ENCODE measurements at places on chromosomes 2 and 18.

DNA sequence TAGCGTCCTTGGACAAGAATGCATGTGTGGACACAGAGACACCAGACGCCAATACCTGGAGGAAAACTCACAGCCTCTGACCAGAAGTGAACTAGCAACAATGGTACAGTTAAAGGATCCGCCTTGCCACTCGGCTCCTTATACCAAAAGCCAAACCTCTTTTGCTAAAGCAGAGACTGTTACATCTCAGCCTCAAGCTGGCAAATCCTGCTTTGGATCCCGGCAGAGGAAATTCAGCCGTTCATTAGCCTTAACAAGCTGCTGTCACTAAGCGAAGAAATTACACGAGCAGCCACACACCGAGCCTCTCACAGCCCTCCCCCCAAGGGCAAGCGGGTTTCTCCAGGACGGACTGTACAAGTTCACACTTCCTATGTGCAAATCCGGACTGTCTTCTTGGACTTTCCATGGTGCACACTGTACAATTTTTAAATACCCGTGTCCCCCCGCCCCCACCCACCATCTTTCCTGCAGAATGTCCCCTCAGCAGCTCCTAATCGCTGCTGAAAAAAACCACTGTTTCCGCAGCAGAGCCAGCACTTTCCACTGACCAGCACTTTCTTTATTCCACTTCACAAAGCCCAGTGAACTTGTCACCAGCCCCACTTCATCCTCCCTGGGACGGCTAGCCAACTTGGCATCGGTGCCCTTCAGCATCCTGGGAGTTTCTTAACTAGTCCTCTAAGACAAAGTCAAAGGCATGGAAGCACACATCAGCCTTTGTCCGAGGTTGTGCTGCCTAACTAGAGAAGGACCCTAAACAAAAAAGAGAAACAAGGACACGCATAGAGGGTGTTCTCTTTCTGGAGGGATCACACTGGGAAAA lies 1.5 kb downstream of the KLF7 start:
- DNase-seq = peak; percentile 62

- DNase-seq = no peak
Observed at GRCh38 chr2:184452907-184453306, 145.4 kb upstream of the ZNF804A start.

- no peak for DNase-seq
Observed at GRCh38 chr2:160051371-160051800, 11.0 kb downstream of the PLA2R1 start.

DNA sequence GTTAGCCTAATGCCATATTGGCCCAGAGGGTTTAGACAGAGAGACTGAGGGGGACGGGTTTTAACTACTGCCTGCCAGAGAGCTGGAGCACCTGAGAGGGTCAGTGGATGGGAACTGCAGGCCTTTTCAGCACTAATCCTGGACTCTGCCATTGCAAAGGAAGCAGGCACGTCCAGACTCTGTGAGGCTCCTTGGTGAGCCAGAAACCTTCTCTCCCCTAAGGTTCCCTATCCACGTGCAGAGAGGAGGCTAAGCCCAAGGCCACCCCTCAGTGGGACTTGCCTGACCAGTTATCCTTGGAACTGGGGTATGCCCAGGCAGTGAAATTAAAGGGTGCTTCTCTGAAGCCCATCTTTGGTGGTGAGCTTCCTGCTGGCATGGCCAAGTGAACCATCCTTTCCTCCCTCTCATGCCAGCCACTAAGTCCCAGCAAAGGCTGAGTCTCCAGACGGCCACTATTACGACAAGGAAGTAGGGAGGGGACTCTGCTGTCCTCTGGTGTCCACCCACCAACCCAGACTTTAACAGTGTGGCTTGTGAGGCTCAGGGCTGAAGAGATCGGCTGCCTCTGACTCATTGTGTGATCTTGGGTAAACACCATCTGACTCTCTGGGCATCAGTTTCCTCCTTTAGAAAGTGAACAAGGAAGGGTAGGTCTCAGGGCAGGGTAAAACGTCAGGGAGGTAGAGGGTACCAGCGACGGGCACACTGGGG lies 3.9 kb upstream of the MLPH start:
- DNase-seq = peak; percentile 76

DNA sequence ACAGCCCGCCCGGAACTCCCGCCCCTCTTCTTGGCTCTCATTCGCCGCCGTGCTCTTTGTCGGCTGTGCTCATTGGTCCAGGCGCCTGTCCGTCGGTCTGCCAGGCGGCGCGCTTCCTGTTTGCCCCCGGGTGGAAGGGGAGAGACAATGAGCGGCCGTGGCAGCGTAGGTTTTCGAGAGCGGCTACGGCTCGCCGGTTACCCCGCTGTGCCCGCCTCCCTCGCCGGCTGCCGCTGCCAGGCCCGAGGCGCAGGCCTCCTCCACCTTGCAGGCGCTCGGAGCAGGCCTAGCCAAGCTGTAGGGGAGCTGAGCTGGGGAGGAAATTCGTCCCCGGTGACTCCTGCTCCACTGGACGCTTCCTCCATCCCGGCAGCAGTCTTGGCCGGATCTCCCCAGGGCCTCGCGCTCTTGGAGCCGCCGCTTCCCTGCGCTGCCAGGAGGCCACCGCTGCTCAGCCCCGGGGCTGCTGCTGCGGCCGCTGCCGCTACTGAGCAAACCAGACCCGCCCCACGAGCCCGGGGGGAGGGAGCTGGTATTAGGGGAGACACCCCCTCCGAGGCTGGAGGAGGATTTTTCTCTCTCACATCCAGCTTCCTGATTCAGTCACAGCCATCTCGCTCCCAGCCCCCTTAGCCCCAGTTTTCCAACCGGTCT lies at the start of gene SP3:
Gene SP3, minus strand, starts transcription at position 2 of the 654 bp plus-strand sequence. CDS start 202 bp downstream, outside the sequence.
- peak; percentile 99 for DNase-seq

DNA sequence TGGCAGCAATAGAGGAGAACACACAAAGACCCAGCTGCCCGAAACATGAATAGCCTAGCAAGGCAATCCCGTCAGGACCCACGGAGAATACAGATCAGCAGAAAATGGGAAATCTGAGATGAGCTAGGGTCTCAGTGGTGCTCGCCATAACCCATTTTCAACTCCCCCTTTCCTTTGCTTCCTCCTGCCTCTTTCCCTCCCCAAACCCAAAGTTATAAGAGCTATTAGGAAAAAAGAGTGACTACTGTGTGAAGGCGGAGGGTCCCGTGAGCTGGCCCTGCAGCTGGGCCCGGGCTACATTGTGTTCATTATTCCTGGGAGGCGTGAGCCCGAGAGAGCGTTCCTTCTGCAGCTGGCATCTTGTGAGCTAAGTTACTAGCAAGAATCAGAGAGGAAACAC lies 118.4 kb downstream of the PID1 start:
- no peak for DNase-seq

DNA sequence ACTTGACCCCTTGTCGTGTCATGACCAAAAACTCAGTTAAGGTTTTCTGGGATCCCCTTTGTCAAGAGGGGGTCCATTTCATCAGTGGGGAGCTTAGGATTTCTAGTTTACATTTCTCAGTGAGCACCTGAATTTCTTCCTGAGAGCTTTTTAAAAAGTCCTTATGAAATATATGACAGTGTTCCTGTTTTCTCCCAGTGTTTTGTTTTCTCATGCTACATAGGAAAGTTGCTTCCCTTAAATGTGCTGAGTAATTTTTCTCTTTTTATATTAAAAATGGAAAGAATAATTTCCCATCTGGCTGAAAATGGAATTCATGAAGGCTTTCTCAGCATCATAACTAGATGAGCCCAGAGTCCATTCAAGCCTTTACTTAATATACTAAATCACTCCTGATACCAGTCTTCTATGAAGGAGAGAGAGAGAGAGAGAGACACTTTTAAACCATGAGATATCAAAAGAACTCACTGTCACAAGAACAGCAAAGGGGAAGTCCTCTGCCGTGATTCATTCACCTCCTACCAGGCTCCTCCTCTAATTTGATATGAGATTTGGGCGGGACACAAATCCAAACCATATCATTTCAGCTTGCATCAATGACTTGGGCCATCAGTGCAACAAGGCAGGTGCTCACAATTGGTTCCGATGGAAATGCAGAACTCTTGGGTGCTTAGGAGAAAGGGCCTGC lies 61.1 kb downstream of the XRCC5 start:
- DNase-seq = no peak

DNA sequence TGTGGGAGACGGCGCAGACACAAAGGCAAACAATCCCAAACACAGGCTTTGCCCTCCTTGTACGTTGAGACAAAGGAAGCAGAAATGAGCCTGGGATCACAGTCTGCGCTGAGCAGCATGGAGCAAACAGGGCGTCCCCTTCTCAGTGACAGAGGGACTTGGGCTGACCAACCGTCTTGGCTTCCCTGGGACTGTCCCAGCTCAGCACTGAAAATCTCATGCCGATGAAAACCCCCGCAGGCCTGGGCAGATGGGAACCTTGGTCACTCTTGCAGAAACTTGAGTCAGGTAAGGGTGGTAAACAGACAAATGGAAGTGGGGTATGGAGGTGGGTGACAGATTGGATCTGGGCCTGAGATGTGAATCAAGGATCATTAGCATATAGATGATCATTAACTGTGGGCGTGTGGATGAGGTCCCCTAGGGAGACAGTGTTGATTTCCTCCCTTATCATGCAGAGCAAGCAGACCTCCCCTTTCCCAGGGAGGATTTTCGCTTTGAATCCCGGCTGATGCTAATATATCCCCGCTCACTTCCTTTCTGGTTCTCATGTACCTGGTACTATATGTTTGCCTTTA lies 19.1 kb upstream of the SH3BP4 start:
- no peak for DNase-seq

GRCh38 chr2:19246496-19246895 lies 111.9 kb downstream of the OSR1 start:
- DNase-seq = no peak

GRCh38 chr2:100674666-100675065 lies 111.9 kb downstream of the PDCL3 start:
- no peak for DNase-seq

DNA sequence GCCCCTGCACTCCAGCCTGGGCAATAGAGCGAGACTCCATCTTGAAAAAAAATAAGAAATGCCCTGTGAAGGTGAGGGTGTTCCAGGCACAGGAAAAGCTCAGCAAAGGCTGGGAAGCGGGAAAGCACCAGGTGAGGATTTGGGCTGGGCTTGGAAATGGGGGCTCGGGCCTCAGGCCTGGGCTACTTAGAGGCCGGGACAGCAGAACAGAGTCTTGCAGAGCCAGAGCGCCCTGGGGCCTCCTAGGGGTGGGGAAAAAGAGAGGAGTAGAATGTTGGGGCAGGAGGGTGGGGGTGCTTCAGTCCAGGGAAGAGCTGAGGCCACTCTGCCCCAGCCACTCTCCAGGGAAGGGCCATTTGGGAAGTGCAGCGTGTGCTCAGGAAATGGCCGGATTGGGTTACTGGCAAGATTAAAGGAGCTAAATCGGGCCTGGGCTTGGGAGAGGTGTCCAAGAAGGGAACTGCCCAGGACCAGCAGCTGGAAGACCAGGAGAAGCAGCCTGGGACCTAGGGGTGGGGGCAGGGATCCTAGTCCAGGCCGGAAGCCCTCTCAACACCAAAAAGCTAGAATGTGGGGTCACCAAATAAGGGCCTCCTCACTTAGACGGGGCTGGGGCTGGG lies 13.8 kb upstream of the DES start:
- no peak for DNase-seq

GRCh38 chr2:172643142-172643541 lies 87.3 kb downstream of the PDK1 start:
- DNase-seq = no peak

- DNase-seq = no peak
Observed at GRCh38 chr2:196173505-196173904, 2.1 kb upstream of the STK17B start.

DNA sequence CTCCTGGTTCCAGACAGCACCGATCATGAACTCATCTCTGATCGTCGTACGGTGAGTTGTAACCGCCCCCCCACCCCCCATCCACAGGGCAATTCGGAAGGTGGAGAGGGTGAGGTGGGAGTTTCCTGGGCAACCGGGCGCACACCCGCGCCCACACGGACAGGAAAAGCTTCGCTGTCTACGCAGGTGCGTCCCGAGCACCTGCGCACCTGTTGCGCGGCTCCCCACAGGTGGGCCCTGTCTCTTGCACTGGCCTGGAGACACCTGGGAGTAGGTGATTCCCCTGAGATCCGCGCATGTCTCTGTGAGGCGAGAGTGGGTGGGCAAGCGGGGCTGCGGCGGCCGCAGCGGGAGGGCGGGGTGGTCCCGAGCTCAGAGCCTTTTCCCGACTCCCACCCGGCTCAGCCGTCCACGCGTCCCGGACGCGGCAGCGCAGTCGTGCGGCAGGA lies 459 bp upstream of the ATP6V1C2 start:
- DNase-seq = no peak

DNA sequence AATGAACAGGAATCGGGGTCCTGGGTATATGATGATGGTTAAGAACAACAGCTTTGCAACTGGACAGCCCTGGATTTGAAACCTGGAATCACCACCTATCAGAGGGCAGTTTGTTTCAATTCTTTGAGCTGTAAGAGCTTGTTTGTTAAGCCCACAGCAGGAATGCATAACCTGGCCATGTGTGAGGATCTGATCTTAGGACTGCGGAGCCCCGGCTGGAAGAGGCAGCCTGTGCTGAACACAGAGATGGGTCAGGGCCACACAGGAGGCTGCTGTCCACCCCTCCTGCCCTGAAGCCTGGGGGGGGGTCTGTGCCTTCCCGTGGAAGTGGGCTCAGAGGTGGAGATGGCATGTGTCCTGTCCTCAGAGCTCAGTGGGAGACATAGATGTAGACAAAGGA lies 24.3 kb downstream of the TPO start:
- DNase-seq = no peak

GRCh38 chr18:525036-525797 lies 24.7 kb upstream of the COLEC12 start:
- DNase-seq = peak; percentile 48

DNA sequence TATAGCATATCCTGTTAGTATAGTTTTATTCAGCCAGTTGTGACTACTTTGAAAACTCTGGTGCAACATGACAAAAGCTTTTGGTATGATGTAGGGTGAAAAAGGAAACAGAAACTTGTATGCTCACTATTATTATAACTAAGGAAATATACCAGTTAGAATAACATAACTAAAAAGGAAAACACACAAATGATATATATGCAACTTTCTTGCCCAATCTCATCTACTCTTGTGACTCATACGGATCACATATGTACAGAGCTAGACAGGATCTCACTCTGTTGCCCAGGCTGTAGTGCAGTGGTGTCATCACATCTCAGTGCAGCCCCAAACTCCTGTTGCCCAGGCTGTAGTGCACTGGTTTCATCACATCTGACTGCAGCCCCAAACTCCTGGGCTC lies 12.4 kb upstream of the TLK1 start:
- peak; percentile 61 for DNase-seq

Measured in fibroblast of skin of scalp (primary cell).